ENCODE measurements at places on chromosomes 12 and 14.

GRCh38 chr14:31414190-31414833 lies 6.0 kb downstream of the HEATR5A start:
- DNase-seq = no peak

- DNase-seq = no peak
Observed at GRCh38 chr12:54824402-54824801, 29.9 kb upstream of the MUCL1 start.

DNA sequence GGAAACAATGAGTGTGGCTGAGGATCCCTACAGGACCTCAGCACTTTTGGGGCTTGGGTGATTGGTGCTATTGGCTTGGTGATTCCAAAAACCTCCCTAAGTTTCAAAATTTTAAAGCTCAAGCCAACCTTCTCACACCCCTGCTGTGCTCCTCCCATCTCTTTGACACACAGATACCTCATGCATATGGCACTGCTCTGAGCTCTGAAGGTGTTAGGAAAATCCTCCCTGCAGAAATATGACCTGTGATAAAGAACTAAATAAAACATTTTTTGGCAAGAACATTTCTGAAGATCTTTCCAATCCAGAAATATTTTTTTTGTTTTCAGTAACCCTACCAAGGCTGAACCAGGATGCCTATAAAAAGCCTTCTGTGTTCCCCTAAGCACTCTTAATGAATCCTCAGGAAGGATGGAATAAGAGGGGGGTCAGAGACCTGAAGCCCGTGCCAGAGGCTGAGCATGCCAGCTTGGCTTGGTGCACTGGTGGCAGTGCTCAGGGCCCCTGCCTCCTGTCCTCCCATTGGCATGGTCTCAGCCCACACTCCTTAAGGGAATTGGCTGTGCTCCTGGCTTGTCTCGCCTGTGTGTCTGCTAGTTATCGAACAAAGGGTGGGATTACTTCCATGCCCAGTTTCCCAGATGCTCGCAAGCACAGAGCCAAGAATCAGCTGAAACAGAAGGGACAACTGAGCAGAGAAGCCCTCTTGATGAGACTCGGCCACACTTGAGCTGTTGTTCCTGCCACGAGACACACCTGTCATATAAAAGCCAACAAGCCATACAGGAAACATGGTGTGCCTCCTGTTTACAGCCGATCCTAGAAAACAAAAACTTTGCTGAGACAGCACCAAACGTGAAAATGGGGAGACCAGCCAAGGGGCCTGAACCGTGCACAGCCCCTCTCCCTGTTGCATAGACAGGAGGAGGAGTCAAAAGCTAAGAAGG lies 132.7 kb upstream of the EEA1 start:
- no peak for DNase-seq

DNA sequence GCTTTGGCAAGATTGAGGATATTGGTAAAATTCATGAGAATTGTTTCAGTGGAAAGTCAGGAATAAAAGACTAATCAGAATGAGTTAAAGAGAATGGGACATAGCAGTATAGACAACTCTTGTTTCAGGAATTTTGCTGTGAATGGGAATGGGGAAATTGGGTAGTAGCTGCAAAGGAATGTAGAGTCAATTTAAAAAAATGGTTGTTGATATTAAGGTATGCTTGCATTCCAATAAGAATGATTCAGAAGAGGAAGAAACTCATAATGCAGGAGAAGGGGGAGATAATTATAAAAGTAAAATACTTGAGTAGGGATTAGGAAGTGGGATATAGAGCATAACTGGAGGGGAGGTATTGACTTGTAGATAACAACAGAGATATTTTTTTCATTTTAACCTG lies 40.7 kb downstream of the MNAT1 start:
- no peak for DNase-seq

DNA sequence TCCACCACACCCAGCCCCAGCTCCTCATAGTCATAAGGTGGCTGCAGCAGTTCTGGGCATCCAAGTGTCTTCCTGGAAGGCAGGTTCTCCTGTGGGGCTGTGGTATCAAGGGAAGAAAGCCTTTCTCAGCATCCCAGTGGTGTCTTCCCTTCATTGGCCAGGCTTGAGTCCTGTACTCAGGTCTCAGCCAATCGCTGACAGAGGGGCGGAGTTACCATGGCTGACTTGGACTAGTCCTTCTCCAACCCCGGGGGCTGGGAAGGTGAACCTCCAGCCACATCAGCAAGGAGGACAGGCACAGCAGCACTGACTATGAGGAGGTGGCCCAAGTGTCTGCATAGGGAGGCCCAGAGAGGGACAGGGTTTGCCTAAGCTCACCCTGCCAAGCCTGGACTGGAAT lies 64.0 kb upstream of the SLC24A4 start:
- no peak for DNase-seq

- no peak for DNase-seq
Observed at GRCh38 chr14:59148334-59148900, 40.0 kb upstream of the DAAM1 start.

GRCh38 chr14:74965486-74966153 lies 10.2 kb upstream of the PGF start:
- DNase-seq = no peak

- no peak for DNase-seq
Observed at GRCh38 chr14:74015963-74016362, 3.1 kb downstream of the ENTPD5 start.

DNA sequence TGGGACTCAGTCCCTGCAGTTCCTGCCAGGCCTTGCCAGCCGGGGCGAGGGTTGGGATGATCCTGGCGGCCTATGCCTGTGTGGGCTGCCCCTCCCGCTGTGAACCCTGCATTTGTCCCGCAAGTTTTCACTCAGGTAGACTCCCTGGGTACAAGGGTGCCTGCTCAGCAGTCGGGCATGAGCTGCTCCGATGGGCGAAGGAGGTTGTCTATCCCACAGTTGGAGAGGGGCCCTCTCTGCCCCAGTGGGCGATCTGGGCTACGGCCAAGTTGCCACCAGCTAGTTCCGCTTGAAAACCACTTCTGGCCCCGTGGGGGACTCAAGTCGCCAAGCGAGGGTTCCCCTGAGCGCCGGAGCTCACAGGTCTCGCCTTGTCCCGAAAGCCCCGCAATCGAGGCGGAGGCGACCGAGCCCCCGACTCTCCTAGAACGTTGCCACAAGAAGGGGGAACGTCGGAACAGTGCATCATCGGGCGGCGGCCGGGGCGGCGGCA lies 365 bp upstream of the TPI1 start:
- DNase-seq = no peak

DNA sequence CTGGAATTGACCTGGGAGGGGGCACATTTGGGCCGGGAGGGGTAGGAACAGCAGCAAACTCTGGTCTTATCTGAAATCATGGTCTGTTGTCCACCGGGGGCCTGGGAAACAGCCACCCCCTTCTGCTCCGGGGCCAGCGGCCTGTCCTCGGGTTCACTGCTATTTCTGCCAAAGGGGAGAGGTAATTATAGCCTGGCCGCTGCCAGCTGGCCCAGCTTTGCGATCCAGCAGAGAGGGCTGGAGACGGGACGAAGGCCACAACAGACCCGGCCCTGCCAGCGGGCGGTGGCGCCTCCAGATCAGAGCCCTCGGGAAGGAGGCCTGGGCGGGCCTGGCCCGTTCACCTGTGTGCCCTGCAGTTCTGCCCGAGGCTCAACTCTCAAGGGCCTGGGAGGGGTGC lies at the start of gene C14orf180:
Gene C14orf180, plus strand, starts transcription at position 258 of the 400 bp plus-strand sequence. CDS start 6,667 bp downstream, outside the sequence.
- DNase-seq = no peak

DNA sequence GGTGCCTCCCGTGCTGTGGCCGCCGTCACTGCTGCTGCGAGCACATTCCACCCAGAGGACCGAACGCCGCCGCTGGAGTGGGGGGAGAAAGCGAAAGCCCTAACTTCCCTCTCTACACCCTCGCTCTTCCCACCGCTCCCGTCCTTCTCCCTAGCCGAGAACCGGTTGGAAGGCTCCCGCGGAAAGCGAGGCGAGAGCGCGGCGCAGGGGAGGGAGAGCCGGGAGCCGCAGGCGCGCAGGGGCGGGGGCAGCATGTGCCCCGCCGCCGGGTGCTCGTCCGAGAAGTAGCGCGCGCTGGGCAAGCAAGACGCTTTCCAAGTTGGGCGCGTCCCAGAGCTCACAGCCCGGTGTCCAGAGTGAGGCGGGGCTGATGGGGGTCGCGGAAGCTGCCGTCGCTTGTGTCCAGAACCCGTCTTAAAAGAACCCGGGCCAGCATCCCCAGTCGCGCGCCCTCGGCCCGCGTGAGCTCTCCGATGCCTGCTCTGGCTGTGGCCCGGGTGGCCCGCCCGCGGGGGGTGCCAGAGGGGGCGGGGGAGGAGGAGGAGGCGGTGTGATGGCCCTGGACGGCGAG lies at the start of gene TRHDE:
Gene TRHDE, plus strand, starts transcription at position 280 of the 571 bp plus-strand sequence. Its CDS starts 274 bp downstream, at position 554.
- no peak for DNase-seq

GRCh38 chr14:64811676-64812075 lies 68.0 kb downstream of the SPTB start:
- DNase-seq = no peak

GRCh38 chr12:7834701-7835100 lies 38.0 kb downstream of the SLC2A14 start:
- no peak for DNase-seq

- no peak for DNase-seq
Observed at GRCh38 chr14:75222208-75222701, 45.8 kb upstream of the TMED10 start.

- no peak for DNase-seq
Observed at GRCh38 chr14:54533100-54533499, 23.4 kb downstream of the CGRRF1 start.

DNA sequence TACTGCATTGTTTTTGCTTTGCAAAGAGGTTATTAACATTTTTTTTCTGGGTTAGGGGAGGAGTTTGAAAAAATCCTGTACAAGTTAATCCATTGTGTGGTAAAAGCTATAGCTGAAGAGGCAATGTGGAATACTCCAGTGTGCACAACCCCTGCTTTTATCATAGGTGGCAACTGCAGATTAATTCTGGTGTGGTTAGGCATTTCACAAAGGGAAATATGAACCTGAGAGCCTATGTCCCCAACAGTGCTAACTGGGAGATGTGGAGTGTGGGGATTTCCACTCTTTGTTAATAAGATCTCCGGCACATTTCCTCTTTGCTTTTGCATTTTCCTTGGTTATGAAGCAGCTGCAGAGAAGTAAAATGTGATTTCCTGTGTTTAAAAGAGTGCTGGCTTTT lies 33.6 kb downstream of the PRORP start:
- no peak for DNase-seq

DNA sequence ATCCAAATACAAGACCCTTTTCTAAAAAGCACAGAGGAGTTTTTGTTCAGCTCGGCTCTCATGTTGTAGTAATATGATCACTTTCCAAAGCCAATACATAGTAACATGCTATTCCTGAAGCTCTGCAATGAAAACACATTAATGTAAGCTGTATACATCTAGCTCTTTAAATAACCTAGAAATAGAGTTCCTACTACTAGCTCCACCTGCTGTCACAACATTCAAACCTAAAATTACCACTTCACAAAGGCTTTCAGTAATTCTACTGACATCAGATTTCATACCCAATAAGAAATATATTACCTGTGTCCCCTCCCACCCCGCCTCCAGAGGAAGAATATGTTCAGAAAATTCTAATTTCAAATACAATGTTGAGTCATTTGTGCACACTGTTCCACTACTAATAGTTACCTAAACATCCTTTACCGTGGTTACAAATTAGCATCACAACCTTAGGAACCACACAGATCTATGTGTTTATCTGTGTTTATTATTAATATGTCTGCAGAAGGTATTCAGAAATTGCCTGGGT lies 17.8 kb downstream of the EFCAB11 start:
- no peak for DNase-seq

- no peak for DNase-seq
Observed at GRCh38 chr14:76376878-76377734, 1.2 kb downstream of the ESRRB start.

DNA sequence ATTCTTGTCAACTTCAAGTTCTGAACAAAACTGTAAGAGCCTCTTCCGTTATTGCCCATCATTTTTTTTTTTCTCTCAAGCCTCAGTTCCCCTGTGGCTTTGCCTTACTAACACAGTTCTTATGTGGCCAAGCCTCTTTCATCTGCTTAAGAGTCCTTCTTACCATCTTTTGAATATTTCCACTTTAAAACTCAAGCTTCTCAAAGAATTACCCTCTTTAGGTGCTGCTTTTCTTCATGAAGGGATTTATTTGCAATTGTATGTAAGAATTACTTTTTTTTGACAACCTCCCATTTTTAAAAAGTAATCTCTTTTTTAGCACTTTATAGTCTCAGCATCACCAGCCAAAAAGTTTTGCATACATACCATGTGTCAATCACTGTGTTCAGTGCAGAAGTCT lies 240.2 kb upstream of the RMST start:
- DNase-seq = no peak

DNA sequence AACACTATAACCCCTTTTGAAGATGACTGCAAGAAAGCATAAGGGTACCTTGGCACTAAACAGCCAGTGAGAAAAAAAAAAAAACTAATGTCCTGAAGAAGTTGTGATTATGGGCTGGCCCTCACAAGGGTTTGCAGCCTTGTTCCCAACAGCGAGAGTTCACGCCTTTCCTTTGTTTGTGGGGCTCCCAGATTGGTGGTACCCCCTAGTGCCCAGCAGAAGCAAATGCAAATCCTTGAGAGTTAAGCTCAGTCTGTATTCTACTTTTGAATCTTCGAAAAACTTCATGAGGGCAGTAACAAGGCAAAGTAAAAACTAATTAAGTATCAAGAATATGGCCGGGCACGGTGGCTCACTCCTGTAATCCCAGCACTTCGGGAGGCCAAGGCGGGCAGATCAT lies 238.9 kb upstream of the LMO3 start:
- no peak for DNase-seq

GRCh38 chr12:26854031-26854390 lies 21.0 kb upstream of the ITPR2 start:
- no peak for DNase-seq

GRCh38 chr14:99447739-99448138 lies 32.9 kb downstream of the SETD3 start:
- DNase-seq = no peak

- DNase-seq = no peak
Observed at GRCh38 chr12:26452511-26452910, 257.1 kb downstream of the SSPN start.

DNA sequence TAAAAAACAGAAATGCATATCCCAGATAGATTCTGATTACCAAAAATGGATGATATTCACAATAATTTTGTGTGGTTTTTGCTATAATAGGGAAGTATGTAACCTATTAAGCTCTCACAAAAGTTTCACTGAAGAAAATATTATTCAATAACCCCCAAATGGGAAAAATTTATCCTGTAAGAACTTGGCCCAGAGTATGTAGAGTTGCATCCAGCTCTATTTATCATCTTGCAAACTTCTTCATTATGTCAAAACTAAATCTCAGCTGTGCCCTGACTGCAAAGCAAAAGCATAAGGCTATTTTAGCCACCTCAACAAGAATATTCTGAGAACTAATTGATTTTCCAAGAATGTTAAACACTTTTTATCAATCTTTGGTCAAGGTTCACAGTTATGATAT lies 199.2 kb downstream of the PAX9 start:
- no peak for DNase-seq

GRCh38 chr14:50425816-50426215 lies 29.1 kb upstream of the CDKL1 start:
- no peak for DNase-seq

- DNase-seq = no peak
Observed at GRCh38 chr12:126547905-126548304, 1482.7 kb downstream of the AACS start.

DNA sequence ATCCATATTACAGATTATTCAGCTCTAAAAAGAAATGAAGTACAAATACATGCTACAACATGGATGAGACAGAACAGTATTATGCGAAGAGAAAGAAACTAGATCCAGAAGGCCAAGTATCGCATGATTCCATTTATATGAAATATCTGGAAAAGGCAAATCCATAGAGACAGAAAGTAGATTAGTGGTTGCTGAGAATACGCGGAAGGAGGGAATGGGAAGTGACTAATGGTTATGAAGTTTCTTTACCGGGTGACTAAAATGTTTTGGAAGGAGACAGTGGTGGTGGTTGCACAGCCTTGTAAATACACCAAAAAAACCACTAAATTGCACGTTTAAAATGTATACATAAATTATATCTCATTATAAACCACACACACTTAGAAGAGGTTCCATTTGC lies 12.5 kb downstream of the PRDM4 start:
- DNase-seq = no peak
